ENCODE measurements at places on chromosomes 3 and 15.

DNA sequence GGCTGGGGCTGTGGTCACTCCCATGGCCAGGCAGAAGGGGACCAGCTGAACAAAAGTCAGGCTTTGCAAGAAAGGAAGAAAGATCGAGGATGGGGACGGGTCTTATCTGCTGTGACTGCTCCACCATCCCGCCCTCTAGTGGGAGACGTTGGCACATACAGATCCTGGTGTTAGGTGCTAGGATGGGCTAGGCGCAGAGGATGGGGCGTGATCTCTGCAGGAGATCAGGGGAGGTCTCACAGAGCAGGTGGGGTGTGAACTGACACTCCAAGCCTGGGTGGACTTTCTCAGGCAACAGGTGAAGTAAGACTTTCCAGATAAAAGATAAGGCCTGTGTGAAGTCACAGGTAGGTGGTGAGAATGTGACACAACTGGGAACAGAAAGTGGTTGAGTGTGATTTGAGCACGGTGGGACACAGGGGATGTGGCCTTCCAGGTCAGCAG is 141.9 kb upstream of the SMAD3 start:
- no peak for DNase-seq

- peak; percentile 1 for DNase-seq
These were observed 406.9 kb upstream of the ADAMTS9 start for GRCh38 chr3:65094723-65095122.

GRCh38 chr3:58574682-58575081 is 2.5 kb downstream of the FAM107A start:
- DNase-seq = no peak

GRCh38 chr15:21262851-21263425 is 177.4 kb downstream of the POTEB3 start:
- no peak for DNase-seq

GRCh38 chr15:62653122-62653521 is 389.4 kb upstream of the TPM1 start:
- no peak for DNase-seq

DNA sequence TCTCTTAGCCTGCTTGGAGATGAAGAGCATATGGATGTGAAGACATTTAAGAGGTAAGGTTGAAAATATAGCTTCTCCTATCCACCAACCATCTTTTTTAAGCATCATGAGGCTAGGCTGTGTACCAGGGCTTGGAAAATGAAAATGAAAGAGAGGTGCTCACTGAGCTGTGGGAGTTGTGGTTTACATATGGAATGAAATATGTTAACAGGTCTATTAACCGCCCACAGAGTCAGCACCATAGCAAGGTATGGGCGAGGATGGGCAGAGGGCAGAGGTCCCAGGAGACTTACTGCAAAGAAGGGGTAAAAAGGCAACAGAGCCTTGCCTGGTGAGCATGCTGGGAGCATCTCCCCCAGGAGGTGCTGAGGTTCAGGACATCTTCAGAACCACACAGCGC is 273.1 kb downstream of the GABRG3 start:
- DNase-seq = no peak

DNA sequence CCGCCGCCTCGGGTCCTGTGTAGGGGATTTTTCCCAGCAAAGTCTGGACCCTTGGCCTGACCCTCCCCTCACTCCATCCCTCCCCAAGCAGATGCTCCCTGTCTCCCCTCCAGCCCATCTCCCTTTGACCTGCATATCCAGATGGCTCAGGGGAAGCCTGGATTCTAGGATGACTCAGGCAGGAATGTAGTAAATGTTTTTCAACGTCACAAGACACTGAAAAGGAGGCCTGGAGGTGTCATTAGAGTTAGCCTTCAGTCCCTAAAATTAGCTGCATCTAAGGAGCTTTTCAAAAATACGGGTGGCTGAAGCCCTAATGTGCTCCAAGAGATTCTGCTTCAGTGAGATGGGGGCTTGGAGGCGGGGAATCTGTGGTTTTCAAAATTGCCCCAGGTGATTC is 7.2 kb downstream of the ACAN start:
- peak; percentile 59 for DNase-seq

DNA sequence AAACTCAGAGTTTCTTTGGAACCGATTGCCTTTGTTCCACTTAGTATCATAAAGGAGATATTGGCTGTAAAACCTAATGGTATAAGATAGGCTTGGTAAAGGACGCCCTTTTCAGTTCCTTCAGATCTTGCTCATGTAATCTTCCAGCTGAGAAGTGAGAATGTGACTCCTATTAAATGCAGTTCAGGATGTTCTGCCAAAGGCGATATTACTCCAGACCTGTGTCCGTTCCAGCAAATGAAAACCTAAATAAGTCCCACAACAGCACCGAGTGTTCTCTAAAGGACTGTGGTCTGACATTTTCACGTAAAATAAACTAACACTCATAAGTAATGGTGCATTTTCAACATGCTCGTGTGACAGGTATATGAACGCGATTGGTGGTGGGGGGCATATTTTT is 276.2 kb downstream of the FEZF2 start:
- DNase-seq = no peak

DNA sequence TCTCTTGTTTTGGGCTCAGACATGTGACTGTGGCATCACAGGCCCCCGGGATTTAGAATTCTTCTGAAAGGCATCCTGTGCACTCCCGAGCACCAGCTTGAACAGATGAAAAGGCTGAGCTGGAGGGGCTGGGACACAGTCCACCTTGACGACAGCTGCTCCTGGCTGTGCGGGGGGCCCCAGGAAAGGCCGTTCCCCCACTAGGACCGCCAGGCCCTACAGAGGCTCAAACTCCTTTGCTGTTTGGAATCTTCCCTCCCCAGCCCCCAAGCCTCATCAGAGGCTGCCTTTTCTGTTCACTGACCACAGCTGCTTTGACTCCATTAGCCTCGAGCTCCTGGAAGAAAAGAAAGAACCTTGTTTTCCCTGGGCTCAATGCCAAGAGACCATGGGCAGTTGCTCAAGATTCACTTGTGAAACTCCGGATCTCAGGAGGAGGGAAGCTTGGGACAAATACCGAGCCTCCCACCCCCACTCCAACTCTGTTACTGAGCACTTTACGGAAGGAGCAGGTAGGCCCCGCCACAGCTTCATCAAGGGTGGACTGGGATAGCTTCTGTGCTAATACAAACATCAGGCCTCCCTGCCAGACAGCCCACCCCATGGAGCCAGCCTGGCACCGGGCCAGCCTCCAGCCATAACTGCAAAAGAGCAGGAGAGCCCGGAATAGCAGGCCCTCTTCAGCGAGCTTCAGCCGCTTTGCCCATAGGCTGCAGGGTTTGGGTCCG is 15.7 kb downstream of the CIDEC start:
- peak; percentile 76 for DNase-seq
